ENCODE measurements at places on chromosomes 1 and 21.

DNA sequence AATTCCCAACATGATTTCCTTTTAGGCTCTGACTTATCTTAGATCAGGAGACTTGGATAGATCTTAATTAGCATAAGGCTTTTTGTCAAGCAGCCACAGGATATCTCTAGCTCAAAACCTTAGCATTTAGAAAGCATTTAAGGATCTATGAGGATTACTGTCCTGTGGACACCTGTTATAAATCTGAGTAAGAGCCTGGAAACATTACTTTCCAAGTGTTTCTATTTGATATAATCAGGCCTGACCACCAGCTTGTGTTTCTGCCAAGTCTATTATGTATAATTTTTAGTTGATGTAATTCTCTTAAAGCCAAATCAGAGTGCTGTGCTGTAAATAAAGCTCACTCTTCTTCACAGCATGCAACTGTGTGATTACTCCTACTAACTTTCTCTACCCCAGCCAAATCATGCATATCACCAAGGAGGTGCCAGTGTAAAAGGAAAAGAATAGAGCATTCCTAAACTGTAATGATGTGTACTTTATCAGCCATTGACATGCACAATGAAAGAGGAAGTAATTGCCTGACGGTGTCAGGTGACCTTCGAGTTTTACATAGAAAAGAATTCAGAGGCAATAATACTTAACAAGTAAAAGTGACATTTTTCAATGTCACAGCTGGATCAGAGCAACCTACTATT lies 309.9 kb upstream of the PRMT6 start:
- H3K4me3 ChIP-seq: no peak overlapping the region
- H3K27me3 ChIP-seq: no peaks in the 10 kb centered on the region
- H3K27ac ChIP-seq: no peak overlapping the region
- no peaks in the 10 kb centered on the region for H3K36me3 ChIP-seq
- no peaks in the 10 kb centered on the region for H3K4me1 ChIP-seq

DNA sequence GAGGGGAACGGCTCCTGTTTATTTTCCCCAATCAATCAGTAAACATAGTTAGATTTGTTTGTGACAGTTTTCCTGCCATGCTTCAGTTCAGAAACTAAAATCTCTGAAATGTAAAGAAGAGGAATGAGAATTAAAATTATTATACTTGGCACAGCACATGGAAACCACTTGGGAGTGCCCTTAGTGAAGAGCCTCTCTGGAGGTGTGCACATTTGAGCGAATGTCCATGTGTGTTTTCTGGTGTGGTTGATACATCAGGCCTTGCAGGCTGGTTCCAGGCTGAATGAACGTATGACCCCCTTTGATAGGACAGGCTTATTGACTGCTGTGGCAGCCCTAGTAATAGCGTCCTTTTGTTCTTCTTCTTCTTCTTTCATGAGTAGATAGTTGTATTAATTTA lies 27.1 kb downstream of the C4BPA start:
- H3K27me3 ChIP-seq: peaks cover 3% of the 10 kb centered on the region
- peaks cover 12% of the 10 kb centered on the region for H3K36me3 ChIP-seq
- H3K4me3 ChIP-seq: no peak overlapping the region
- no peak overlapping the region for H3K27ac ChIP-seq

GRCh38 chr1:10553118-10553517 lies 78.4 kb downstream of the PEX14 start:
- no peaks in the 10 kb centered on the region for H3K36me3 ChIP-seq
- peak overlapping the region; percentile 60 for H3K27ac ChIP-seq
- DNase-seq: peak; percentile 42
- peak overlapping the region; percentile 37 for H3K4me3 ChIP-seq
- no peaks in the 10 kb centered on the region for H3K27me3 ChIP-seq

GRCh38 chr1:234986750-234987414 lies 141.8 kb downstream of the TOMM20 start:
- H3K27ac ChIP-seq: no peak overlapping the region
- H3K4me1 ChIP-seq: no peaks in the 10 kb centered on the region
- no peaks in the 10 kb centered on the region for H3K36me3 ChIP-seq
- H3K27me3 ChIP-seq: no peaks in the 10 kb centered on the region

All from immature natural killer cell (primary cell).